Activated T-helper 1 cell treated with anti-CD3 and anti-CD28 coated beads, Interleukin-2, amount 50 U/mL, for 16 hours (primary cell): ENCODE measurements at places on chromosomes 13 and 19.

DNA sequence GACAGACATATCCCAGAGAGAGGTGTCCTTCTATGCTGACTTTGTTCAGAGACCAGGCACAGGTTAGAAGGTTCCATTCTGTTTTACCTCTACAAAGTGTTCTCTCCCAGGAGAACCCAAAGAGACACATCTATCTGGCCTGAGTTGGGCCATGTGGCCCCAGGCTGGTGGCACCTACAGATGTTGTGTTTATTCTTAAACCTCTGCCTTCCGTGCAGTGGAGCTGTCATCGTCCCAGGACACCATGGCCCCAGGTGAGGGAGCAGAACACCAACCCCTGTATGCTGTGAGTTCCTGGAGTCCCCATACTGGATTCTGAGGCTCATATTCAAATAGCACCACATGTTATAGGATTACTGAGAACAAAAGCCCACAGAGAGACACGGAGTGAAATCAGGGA, 3.9 kb downstream of the KIR3DL3 start:
- DNase-seq: no peak

DNA sequence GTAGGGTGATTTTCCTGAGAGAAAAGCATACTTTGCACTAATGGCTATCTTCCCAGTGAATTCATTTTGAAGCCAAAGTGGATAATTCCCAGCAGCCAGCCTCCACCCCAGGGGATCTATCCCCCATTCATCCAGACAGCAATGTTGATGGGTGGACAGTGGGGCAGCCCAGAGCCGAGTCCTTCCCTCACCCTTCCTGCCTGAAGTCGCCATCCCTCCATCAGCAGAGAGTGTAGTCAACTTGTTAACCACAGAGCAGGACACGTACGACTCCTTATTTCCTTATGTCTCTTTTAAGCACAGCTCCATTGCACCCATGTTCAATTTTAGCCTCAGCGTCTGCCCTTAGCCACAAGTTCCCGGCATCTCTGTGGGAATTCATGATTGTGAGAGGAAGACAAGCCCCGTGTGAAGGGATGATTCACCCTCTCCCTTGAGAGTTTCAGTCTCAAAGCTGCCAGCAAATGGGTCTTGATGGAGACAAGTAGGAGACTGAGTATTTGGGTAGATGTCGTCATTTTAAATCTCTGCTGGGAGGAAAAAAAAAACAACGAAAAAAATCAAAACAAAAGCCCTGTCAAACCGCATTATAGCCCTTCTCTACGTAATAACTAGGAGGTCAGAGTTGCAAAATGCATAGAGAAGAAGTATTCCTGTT, 58.3 kb upstream of the MEDAG start:
- no peak for DNase-seq

DNA sequence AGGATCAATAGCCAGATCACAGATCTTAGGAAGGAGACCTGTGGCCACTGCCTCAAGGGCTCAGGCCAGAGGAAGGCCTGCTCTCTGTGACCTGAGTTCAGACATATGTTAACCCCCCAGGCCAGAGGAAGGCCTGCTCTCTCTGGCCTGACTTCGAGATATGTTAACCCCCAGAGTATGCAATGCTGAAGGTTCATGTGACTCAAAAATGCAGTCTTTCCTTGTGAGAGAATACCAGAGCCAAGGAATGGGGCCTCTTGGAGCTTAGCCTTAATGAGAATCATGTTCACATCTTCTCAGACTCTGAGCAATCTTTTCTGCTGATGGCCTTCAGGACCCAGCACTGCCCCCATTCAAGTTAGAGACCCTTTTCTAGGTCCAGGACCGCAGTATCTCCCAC, 36.7 kb downstream of the MBNL2 start:
- DNase-seq: no peak

DNA sequence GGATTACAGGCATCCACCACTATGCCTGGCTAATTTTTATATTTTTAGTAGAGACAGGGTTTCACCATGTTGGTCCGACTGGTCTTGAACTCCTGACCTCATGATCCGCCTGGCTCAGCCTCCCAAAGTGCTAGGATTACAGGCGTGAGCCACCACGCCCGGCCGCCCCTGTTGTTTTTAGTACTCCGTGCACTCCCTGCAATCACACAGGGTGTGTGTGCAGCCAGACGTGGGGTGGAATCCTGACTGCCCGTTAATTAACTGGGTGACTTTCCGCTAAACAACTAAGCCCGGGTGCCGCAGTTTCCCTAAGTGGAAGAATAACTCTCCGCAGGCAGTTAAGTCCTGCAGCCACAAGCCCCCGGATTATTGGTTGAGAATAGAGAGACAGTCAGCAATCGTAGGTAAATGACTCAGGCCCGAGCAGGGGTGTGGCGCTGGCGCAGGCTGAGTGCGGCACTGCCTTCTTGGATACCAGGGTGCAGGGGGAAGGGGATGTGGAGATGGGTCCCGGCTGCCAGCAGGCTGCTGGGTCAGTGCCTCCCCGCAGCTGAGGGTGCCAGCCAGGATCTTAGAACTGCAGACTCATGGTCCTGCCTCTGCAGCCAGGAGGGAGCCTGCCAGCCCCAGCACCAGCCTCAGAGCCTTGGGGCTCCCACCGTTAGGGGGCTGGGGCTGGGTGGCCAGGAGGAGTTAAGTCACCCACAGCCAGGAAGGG, 6.1 kb upstream of the FXYD3 start:
- no peak for DNase-seq

GRCh38 chr19:7969555-7969939, 26.1 kb upstream of the TIMM44 start:
- no peak for DNase-seq

DNA sequence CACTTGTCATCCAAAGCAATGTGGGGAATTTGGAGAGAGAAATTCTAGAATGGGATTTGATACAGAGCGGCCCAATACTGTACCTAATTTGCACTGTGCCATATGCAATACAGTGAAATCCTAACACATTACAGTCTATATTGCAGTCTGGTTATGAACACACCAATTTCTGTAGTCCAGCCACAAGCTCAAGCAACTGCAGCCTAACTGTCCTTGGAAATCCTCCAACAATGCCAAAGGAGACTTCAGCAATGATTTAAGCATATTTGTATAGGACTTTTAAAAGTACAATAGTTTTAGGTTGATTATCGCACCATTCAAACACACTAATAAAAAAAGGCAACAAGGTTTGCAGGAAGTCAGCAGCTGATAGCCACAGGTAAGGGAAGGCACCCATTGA, 17.3 kb downstream of the DIAPH3 start:
- no peak for DNase-seq

DNA sequence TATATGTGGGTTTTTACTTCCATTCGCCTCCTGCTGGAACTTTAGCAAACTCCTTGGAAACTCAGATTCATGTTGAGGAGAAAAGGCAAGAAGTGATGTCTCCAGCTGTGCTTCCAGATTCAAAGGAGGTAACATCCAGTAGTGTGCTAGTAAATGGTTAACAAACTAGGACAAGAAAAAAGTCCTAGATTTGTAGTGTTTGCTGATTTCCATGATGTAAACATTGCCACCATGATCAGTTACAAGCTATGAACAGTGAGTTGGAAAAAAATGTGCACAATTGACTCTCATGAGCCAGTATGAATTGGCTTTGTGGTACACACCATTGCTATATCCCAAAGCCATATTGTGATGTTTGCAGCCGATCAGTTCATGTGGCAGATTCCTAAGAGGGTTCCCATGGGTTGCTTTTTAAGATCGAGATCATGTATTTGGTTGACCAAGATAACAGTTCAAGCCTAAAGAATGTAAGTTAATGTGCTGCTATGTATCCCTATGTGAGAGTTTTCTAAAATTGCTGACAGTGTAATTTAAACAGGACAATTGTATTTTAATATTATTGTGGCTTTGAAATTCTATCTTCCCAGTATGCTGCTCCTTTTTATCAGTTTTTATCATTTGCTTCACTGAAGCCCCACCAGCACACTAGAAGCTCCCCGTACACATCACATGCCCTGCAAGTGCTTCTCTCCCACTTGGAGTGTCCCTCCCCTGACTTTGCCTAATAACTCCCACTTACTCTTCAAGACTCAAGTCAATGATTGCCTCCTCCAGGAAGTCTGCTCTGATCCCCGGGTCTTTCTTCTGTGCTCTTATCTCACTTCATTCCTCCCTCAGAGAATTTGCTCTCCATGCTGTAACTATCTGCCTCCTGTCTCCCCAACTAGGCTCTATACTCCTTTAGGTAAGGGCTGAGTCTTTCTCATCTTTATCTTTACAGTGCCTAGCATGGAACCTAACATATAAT, 148.3 kb downstream of the RGCC start:
- DNase-seq: no peak

DNA sequence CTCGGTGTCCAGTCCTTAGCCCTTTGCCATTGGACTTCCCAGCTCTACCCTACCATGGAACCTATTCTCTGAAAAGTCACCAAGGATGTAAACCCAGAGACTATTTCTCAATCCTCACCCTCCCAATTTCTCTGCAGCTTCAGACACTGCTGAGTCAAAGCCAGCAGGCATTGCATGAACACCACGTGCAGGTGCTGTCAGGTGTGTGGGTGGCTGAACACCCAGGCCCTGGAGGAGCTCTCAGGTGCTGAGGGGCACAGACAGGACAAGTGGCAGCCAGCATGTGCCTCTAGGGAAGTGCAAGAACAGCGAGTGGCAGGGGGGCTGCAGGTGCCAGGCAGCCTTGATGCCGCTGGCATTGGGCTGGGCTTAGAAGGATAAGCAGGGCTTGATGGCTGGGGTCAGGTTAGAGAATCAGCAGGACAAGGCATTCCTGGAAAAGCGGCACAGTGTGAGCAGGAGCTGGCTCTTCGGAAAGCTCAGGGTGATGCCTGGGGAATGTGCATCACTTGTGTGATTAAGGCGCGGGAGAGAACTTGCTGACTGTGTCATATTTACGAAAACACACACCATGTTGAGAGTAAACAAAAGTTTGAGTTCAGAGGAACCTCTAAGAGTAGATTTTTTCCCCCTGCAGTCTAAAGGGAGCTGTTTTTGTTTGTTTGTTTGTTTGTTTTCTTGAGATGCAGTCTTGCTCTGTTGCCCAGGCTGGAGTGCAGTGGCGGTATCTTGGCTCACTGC, 83.8 kb downstream of the LNX2 start:
- DNase-seq: no peak

- no peak for DNase-seq
Observed at GRCh38 chr13:75467040-75467728, 14.8 kb downstream of the TBC1D4 start.
